ENCODE measurements at places on chromosomes 16 and 17.
A peak's percentile ranks its signal among the peaks of the same experiment; 100 is the strongest.

GRCh38 chr16:84810518-84811273, 9.1 kb upstream of the CRISPLD2 start:
- H3K4me1 ChIP-seq, result no peaks in the 10 kb centered on the region
- no peak for DNase-seq
- no peaks in the 10 kb centered on the region for H3K36me3 ChIP-seq
- no peaks in the 10 kb centered on the region for H3K27me3 ChIP-seq

DNA sequence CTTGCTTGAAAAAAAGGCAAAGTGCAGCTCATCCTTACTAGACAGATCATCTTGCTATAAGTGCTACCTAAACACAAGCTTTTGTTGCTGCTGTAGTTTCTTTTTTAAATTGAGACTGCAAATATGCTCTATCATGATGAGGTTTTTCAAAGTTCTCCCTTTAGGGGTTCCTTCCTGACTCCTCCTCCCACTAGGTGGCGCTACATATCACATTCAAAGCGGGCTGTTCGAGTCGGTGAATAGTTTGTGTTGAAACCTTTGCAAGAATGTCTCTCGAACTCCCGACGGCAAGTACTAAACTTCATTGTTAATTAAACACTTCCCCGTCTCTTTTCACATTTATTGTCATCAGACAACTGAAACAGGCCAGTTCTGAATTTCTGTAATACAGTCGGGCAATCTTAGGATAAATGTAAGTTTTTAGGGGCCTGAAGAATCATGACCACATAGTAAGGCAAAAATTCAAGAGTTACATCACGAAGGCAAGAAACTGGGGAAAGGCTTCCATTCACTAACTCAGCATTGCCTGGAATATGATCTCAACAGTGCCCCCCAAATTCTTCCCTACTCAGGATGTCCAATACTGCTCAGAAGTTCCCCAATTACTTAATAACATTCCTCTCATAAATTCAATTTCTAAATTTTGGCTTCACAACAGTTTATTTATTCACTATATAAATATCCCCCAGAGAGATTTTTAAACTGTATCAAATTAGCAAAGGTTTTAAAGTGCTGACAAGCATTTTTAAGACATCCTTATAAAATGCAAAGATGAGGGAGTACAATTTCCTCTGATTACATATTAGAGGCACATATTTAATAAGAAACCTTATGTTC, 6.7 kb downstream of the HS3ST3A1 start:
- DNase-seq, result no peak
- no peak overlapping the region for H3K4me3 ChIP-seq
- no peak overlapping the region for H3K27ac ChIP-seq
- H3K4me1 ChIP-seq, result no peaks in the 10 kb centered on the region

DNA sequence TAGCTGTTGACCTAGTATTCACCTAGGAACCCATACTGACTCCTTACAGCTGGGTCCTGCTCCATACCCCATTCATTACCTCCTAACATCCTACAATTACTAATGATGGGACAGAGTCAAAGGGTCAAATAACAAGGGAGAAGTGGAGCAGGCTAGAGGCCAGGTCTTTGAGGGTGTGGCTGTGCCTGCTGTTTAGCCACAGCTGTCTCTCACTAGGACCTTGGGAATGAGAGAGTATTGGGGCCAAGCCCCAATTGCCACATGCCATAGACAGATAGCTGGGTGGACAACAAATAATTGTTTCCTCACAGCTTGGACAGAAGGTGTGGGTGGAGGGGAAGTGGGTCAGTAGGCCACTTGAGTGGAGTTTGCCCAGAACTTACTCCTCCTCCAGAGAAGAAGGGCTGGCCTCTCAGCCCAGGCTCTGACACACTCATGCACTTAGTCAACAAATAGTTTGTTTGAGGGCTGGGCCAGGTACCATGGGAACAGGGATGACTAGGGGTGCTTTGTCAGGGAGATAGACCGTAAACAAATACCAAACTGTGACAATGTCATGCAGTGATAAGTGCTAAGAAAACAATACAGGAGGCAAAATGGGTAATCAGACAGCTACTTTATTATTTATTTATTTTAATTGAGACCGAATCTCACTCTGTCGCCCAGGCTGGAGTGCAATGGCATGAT, 10.2 kb upstream of the CENPT start:
- H3K27ac ChIP-seq, result peak overlapping the region; percentile 84
- no peak overlapping the region for H3K4me3 ChIP-seq
- DNase-seq, result peak; percentile 92
- H3K4me1 ChIP-seq, result peaks cover 21% of the 10 kb centered on the region

DNA sequence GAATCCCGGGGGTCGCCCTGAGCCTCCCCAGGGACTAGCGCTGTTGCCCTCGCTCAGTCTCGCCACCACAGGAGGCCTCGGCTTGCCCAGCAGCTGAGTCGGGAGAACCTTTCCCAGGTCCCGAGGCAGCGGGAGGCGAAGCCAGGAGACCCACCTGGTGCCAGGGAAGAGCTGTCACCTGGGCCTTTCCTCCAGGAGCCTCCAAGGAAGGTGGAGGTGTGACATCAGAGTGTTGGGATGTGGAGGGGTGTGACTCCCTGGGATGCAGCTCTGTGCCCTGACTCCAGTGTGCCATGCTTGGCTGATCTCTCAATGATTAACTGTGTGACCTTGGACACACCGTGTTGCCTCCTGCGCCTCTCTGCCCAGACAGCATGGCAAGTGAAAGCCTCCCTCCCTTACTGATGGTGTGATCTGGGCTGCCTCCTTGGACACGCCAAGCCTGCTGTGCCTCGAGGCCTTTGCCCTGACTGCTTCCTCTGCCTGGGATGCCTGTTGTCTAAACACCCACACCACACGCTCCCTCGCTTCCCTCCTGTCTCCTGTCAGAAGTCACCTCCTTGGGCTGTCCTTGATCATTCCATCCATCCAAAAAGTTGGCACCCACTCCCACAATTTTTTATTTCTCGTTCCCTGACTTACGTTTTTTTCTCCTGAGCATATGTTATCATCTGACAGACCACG, 88.0 kb downstream of the CMIP start:
- DNase-seq, result no peak
- no peaks in the 10 kb centered on the region for H3K36me3 ChIP-seq
- H3K4me1 ChIP-seq, result no peaks in the 10 kb centered on the region
- no peaks in the 10 kb centered on the region for H3K27me3 ChIP-seq
- H3K27ac ChIP-seq, result no peak overlapping the region

- H3K4me3 ChIP-seq, result no peak overlapping the region
- no peak for DNase-seq
- H3K4me1 ChIP-seq, result no peaks in the 10 kb centered on the region
- H3K27ac ChIP-seq, result no peak overlapping the region
- H3K36me3 ChIP-seq, result no peaks in the 10 kb centered on the region
Observed at GRCh38 chr16:78155791-78156345, 56.4 kb downstream of the WWOX start.

DNA sequence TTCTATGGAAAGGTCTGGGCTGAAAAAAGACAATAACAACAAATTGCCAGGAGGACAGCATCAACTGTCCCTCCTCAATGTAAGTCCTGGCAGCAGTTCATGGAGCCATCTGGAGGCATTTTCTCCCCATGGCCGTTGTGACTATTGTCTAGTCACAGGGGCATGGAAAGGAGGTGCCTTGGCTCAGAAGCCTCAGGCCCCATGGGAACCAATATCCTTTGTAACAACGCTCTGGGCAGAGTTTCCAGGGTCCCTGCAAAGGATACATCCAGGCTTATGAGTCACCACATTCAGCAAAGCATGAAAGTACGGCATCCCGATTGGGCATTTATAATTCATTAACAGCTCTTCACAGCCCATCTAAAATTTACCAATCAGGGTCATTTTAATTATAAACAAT, 85.2 kb downstream of the GLG1 start:
- H3K36me3 ChIP-seq, result no peaks in the 10 kb centered on the region
- no peaks in the 10 kb centered on the region for H3K27me3 ChIP-seq
- H3K27ac ChIP-seq, result no peak overlapping the region
- no peak overlapping the region for H3K4me3 ChIP-seq
- no peaks in the 10 kb centered on the region for H3K4me1 ChIP-seq

DNA sequence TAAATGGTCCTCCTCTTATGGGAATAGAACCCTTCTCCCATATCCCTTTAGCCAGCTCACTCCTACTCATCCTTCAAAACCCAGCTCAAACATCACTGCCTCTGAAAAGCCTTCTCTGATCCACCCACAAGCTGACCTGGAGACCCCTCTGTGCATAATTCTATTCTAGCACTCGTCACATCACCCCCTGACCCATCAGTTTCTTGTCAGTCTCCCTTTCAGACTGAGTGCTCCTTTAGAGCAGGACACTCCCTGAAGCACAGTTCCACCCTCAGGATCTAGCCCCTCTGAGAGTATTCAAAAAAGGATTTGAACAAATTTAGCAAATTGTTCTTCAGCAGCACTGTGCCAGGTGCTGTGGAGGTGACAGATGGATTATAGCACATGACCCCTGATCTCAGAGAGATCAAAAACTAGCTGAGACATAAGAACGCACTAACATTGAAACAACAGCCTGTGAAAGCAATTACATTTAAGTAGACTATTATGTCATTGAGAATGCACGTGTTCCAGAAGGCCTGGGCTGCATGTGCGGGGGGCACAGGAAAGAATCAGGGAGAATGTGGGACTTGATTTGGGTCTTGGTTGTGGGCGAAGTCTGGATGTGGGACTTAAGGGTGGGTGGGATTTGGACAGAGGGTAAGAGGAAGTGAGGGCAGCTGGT, 43.5 kb downstream of the MRPS23 start:
- no peak overlapping the region for H3K4me3 ChIP-seq
- DNase-seq, result no peak
- no peaks in the 10 kb centered on the region for H3K36me3 ChIP-seq
- H3K27me3 ChIP-seq, result no peaks in the 10 kb centered on the region
- peaks cover 5% of the 10 kb centered on the region for H3K4me1 ChIP-seq
- no peak overlapping the region for H3K27ac ChIP-seq

DNA sequence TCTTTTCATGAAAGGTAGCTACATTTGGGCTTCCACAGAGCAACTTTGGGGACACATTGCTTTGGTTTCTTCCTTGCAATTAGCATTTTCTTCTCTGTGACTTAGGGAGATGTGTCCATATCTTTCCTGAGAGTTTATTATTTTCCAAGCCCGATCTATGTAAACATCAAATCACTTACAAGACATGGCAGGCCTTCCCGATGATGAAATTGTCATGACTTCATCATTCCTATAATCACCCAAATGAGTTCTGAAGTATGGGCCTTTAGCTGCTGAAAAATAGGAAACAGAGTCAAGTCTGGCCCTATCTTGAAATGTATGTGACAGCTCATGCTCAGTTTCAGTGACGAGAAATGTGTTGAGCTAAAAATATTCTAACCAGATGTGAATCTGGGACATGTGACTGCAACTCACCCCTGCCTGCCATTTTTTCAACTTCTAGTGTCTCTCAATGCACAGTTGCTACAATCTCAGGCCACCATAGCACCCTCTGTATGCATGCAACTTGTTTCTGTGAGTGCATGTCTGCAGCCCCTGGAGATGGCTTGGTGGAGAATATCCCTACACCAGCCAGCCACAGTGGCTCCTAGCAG, 199.6 kb upstream of the MAF start:
- H3K27ac ChIP-seq, result no peak overlapping the region
- H3K4me3 ChIP-seq, result no peak overlapping the region

GRCh38 chr17:76090517-76091129, 11.6 kb downstream of the ZACN start:
- no peak overlapping the region for H3K4me3 ChIP-seq
- no peaks in the 10 kb centered on the region for H3K4me1 ChIP-seq
- H3K27me3 ChIP-seq, result no peaks in the 10 kb centered on the region
- no peak for DNase-seq
- H3K27ac ChIP-seq, result no peak overlapping the region

- H3K36me3 ChIP-seq, result peaks cover 27% of the 10 kb centered on the region
- H3K27me3 ChIP-seq, result no peaks in the 10 kb centered on the region
- peak overlapping the region; percentile 86 for H3K4me3 ChIP-seq
Observed at GRCh38 chr16:30785126-30786106, 1.6 kb downstream of the ZNF629 start.

GRCh38 chr16:69240331-69240730, 53.4 kb downstream of the SNTB2 start:
- H3K4me1 ChIP-seq, result peaks cover 4% of the 10 kb centered on the region
- H3K27me3 ChIP-seq, result no peaks in the 10 kb centered on the region
- H3K4me3 ChIP-seq, result no peak overlapping the region
- DNase-seq, result no peak
- no peak overlapping the region for H3K27ac ChIP-seq

GRCh38 chr16:75687361-75687760, 10.6 kb upstream of the CPHXL2 start:
- DNase-seq, result no peak
- H3K36me3 ChIP-seq, result no peaks in the 10 kb centered on the region
- H3K27ac ChIP-seq, result no peak overlapping the region
- H3K4me3 ChIP-seq, result no peak overlapping the region

DNA sequence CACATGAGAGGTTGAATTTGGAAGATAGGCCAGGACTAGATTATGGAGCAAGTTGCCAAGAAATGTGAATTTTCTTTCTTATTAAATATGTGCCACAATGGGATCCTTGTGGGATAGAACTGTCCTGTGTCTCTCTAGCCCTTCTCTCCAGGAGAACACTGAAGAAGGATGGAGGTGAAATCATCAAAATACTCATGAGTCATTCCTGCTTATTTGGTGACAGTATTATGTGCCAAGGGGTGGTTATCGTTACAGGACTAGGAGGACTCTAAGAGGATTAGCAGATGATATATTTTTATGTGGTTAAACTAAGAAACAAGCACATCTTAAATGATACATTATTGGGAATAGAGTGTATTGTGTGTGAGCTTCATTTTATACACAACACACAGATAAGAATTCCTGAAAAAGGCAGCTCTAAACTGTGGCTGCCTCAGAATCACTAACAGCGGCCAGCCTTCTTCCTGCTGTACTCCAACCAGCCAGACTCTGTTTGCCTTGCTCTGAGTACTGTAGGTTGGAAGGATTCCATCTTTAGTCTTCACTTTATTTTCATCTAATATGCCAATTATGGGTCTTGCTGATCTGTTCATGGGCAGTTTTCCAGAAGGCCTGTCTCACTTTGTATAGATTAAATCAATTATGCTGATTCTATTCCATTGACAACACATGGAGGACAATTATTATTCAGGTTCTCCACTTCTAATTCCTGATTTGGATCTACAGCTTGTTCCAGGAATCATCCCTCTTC, 325.8 kb downstream of the ABCC12 start:
- H3K4me3 ChIP-seq, result no peak overlapping the region
- DNase-seq, result no peak
- no peak overlapping the region for H3K27ac ChIP-seq
- H3K36me3 ChIP-seq, result no peaks in the 10 kb centered on the region

DNA sequence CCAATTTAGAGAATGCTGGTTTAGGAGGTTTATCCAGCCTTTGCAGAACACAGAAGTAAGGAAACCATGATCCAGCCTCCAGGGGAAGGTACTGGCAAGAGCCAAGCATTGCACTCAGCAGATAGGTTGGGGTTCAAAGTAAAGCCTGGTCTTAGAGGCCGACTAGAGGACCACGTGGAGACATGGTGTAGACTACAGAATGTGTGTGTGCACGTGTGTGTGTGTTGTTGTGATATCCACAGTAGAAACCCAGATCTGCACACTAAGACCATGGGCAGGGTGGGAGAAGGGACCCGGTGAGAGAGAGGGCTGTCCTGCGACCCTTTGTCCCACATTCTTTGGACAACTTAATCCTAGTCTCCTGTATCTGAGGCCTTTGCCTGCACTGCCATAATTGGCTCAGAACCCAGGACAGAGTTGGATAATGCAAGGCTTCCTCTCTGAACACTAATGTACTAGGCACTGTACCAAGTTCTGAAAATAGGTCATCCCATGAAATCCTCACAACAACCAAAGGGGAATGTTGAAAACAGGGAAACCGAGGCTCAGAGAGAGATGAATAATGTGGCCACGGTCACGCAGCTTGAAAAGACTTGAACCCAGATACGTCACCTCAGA, 325.1 kb upstream of the HSBP1 start:
- DNase-seq, result no peak
- no peak overlapping the region for H3K4me3 ChIP-seq

All from ascending aorta (tissue), 2 donors.